ENCODE measurements at places on chromosomes 6 and 20.

- DNase-seq = no peak
These were observed 71.8 kb downstream of the FIG4 start for GRCh38 chr6:109762769-109763441.

GRCh38 chr20:62475772-62476055, at the start of gene GATA5:
TSS of gene GATA5 (minus strand) at chr20:62475995. CDS start at chr20:62475521, 474 bp downstream.
- DNase-seq = no peak

DNA sequence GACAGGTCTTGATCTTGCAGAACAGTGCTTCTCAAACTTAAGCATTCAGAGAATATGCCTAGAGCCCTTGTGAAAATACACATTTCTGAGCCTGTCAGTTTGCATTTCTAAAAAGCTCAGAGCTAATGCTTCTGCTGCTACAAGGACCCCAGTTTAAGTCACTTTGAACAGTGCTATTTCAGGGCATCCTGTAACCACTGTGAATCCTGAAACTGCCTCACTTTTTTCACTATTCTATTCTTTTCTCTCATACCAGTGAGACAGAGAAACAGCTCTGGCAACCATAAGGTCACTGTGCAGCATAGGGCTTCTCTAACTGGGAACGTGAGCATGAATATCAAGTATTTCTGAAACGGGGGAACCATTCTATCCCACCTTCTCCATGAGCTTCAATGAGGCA, 51.2 kb downstream of the LGSN start:
- no peak for DNase-seq

DNA sequence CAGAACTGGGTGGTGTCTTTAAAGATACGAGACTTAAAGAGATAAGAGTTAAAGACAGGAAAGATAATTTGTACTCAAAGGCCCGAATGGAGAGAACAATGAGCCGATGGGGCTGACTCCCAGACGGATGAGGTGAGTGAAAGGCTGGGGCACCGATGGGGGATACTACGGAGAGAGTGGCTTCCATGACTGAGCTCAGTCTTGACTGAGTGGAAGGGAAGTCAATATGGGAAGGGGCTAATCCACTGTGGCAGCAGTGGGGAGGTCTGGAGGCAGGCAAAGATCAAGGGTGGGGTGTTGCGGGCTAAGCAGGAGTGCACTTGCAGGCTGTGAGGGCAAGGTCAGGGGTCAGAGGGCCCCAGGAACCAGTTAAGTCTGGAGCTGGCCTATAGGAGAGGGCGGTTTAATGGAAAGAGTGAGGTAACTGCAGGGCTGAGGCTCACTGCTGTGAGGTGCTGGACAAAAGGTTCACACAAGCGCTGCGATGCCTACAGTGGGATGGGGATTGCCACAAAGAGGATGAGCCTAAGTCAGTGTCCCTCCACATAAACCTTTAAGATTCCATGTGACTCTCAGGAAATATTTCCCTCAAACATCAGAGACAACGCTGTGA, 42.1 kb downstream of the FAXC start:
- no peak for DNase-seq

- no peak for DNase-seq
These were observed 164.1 kb downstream of the FRK start for GRCh38 chr6:115896538-115897129.
